Amygdala (tissue), 56 donors: ENCODE measurements at places on chromosomes 7 and 10.

DNA sequence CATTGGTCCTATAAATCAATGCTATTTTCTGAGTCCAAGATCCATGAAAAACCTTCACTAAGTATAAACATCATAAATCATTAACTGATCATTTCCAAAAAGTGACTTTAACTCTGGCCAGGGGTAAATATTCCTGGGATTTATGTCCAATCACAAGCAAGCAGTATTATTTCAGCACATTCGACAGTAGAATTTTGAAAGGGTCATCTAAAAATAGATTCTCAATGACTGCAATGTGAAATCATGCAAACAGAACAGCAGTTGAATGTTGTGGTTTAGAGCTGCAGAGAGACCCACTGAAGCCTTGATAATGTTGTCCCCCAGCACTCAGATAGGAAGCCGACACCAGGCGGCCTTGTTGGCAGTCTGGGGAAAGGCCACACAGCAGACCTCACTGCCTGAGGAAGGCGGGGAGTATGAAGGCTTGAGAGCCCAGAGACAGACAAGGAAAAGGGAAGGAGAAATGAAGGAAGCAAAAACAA lies 38.1 kb downstream of the FAM107B start:
- DNase-seq, result no peak

- no peak for DNase-seq
Measured at GRCh38 chr10:98556061-98556460, 109.3 kb upstream of the HPS1 start.

GRCh38 chr10:51875610-51876009 lies 176.2 kb upstream of the CSTF2T start:
- DNase-seq, result no peak

- DNase-seq, result peak; percentile 87
Measured at GRCh38 chr7:71733107-71733870, 601.3 kb downstream of the GALNT17 start.

DNA sequence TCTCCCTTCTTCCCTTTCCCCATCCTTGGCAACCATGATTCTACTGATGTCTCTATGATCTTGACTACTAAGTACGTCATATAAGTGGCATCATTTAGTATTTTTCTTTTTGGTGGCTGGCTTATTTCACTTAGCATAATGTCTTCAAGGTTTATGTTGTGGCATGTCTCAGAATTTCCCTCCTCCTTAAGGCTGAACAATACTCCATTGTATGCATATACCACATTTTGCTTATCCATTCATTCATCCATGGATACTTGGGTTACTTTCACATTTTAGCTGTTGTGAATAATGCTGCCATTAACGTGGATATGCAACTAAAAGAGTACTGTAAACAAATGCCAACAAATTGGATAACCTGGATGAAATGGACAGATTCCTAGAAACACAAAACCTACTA lies 60.8 kb downstream of the BMPR1A start:
- DNase-seq, result no peak

GRCh38 chr10:15146366-15146765 lies 22.1 kb downstream of the NMT2 start:
- DNase-seq, result no peak

- DNase-seq, result no peak
Measured at GRCh38 chr10:79434223-79434687, 11.2 kb downstream of the ZCCHC24 start.

GRCh38 chr10:77520290-77520689 lies 117.3 kb downstream of the KCNMA1 start:
- no peak for DNase-seq

DNA sequence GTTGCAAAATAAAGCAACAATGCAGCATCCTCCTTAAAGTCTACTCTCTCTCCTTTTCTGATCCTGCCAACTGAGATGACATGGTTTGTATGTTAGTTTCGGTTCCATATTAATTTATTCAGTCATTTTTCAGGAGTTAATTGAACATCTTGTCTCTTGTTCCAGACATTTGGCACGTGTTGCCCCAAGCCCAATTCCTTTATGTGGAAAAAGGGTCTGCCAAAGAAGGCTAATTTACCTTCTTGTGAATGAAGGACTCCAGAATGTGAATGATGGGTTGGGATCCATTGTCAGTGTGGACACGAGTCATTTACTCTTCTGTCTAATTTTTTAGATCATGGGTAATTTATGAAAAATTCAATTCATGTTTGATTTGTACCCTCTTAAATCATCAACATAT lies 350.9 kb upstream of the LRGUK start:
- DNase-seq, result no peak

- DNase-seq, result no peak
Measured at GRCh38 chr7:69951458-69951857, 353.2 kb downstream of the AUTS2 start.

DNA sequence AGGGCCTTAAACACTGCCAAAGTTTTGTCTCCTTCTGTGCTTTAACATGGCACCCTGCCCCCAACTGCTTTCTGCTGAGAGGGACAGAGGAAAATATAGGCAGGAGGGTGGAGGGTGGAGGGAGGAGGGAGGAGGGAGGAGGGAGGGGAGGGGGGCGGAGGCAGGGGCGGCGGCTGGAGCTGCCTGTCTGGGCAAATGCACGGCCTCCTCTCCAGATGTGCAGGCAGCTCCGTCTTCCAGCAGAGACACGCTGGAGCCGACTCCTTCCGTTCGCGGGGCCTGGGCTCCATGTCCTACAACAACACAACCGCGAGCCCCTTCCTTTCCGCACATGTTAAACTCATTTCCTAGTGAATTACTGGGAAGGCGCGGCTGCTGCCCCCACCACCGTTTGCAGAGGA lies 14.2 kb downstream of the EBF3 start:
- no peak for DNase-seq

GRCh38 chr10:47301833-47302232 lies 1.8 kb downstream of the GDF10 start:
- no peak for DNase-seq

DNA sequence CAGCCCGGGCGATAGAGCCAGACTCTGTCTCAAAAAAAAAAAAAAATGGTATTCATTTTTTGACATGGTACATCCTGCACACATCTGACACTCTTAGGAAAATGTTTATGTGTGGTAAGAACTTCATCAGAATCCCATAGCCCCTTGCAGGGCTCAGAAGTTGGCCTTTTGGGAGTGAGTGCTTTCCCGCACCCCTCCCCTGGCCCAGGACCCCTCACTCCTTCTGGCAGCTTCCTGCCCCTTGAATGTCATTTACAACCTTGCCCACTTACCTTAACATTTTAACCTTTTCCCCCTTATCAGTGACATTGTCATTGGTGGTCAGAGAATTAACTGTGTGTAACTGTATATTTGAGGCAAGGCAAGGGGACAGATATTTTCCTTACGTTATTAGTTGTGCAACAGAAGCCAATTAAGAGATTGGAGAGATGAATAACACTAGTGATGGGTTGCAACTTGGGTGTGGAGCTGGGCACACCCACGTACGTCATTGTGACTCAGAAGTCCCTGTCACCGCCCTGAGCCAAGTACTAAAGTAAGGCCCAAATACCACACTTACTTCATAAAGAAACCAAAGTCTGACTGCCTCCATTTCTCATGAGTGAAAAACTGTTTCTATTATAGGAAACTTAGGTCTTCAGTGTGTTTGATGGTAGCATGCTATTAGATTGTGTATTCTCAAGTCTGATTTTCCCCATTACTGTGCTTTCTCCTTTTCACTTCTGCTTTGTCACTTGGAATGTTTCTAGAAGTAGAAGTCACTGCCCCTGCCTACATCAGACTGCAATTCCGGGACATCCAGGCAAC lies 31.6 kb downstream of the OGDH start:
- DNase-seq, result no peak

DNA sequence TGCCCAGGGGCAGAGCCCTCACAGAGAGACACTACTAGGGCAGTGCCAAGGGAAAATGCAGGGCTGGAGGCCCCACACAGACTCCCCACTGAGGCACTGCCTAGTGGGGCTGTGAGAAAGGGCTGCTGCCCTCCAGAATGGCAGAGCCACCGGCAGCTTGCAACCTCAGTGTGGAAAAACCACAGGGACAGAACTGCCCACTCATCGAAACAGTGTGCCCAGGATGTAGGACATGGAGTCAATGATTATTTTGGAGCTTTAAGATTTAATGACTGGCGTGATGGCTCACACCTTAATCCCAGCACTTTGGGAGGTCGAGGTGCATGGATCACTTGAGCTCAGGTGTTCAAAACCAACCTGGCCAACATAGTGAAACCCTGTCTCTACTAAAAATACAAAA lies 27.5 kb upstream of the MSS51 start:
- DNase-seq, result no peak

DNA sequence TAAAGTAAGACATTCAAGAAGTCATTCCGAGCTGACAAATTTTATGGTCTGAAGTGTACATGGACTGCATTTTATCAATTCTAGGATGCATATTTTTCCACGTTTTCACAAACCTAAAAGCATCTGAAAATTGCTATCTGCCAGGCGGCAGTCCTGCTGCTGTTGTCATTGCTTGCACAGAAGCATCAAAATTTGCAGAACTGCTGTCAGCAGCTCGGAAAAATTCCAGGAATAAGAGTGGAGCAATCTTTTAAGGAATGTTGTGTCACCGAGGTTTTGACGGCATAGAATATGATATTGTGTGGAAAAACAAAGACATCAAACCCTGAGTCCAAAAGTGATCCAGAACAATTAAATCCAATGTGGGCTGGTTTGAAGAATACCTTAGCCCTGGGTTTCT lies 61.4 kb downstream of the CHCHD3 start:
- no peak for DNase-seq

GRCh38 chr10:88555190-88555908 lies 27.8 kb downstream of the RNLS start:
- no peak for DNase-seq

GRCh38 chr10:22978287-22978686 lies 50.4 kb downstream of the ARMC3 start:
- no peak for DNase-seq

GRCh38 chr7:149071641-149072437 lies 18.7 kb downstream of the ZNF786 start:
- no peak for DNase-seq

GRCh38 chr7:134691546-134692343 lies 45.1 kb downstream of the BPGM start:
- no peak for DNase-seq

DNA sequence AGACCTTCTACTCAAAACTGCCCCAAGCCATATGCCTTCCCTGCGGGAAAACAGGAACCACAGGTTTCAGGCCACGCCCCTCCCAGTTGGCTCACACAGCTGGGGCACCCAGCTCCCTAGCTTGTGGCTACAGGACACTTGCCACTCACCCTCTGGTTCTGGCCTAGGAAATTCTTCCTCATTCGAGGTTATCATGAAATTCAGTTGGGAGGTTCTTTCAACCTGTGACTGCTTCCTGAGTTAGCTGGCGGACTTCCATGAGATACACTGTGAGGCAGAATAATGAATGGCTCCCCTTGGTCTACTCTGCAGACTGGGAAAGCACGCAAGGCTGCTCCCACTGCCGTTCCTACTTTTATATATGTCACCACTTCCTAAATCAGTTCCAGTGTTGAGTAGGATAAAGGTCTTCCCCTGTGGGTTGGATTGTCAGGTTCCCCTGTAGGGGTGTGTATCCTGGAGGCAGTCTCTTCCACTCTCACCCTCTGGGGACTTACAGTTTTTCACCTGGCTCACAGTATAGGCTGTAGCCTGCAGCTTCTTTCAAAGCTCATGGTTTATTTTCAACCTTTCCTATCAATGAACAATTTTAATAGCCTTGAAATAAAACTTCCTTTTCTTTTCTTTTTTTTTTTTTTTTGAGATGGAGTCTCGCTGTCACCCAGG lies 37.0 kb downstream of the GPR22 start:
- no peak for DNase-seq

- no peak for DNase-seq
Measured at GRCh38 chr10:94232711-94233383, 129.9 kb downstream of the NOC3L start.

GRCh38 chr7:13988731-13989125 lies 738 bp downstream of the ETV1 start:
- no peak for DNase-seq

- no peak for DNase-seq
Measured at GRCh38 chr10:80741278-80741677, 203.6 kb downstream of the SH2D4B start.

DNA sequence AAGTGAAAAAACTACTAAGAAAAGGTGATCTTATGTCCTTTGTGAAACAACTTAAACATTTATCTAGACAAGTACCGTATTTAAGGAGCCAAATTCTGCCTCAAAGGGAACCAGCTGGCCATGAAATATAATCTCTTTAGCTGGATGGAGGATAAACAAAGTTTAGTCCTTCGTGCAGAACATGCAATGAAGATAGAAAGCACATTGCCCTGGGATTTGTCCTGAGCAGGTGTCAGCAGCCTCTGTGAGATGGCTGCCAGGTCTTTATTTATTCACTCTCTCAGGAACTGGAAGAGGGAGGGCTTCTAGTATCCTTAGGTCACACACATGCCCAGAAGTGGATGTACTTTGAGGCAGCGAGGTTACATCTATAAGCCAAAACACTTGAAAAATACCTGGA lies 57.4 kb upstream of the CASD1 start:
- no peak for DNase-seq

DNA sequence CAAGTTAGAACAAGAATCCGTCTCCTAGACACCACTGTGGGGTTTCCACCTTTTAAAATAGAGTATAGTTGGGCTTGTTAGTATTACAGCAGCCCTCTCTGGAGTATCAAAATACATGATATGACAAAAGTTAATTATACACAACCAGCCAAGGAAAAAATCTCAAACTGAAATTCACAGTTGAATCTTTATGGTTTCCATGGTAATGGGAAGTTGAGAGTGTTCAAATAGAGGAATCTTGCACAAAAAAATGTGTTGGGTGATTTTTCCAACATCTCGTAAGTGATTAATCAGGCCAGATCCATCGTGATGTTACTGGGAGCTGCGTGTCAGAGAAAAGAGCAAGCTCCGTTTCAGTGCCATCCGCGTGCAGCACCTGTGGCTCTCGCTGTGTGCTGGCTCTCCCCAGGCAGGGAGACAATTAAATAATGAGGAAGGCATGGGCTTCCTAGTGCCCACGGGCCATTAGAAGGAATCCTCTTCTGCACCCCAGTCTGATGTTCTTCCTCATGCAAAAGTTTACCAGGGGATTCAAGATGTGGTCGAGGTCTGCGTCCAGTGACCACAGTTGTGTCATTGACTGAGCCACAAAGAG lies 41.1 kb upstream of the ADARB2 start:
- no peak for DNase-seq

DNA sequence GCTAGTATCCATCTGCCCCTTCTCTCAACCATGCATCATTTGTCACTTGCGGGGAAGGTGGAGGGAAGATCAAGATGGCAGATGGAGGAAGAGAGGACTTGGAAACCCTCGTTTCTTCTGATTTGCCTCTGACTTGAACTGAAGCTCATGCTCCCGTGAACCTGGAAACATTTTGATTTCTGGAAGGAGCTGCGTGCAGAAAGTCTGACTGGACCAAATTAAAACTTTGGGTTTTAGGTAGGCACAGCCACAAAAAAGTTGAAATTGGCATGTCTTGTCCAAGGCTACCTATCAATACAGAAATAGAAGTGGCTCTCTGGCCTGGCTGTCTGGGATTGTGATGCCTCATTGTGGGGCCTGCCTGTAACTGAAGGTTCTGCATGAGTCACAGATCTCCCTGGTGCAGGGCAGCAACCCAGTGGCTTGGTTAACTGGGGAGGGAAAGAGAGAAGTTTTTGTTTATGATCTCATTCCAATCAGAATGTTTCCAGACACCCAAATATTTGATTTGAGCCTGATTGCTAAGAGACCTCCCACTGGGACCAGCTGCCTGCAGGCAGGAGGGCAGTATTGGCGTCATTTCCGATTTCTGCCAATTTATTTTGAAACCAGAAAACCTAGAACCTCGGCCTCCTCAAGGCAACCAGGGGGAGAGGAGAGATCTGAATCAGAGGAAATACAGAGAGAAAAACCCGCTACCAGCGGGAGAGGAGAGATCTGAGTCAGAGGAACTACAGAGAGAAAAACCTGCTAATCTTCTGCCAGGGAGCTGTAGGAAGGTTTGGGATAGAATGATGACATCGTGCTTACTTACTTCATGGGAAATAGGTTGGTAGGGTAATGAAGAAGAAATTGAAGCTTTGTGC lies 363.6 kb downstream of the ANKRD30A start:
- no peak for DNase-seq
